ENCODE measurements at places on chromosomes 12 and 14.

GRCh38 chr12:52004042-52004648 is 2.6 kb upstream of the TAMALIN start:
- H3K27me3 ChIP-seq, result peaks cover 53% of the 10 kb centered on the region
- no peak for DNase-seq
- H3K4me3 ChIP-seq, result no peak overlapping the region
- no peaks in the 10 kb centered on the region for H3K4me1 ChIP-seq

DNA sequence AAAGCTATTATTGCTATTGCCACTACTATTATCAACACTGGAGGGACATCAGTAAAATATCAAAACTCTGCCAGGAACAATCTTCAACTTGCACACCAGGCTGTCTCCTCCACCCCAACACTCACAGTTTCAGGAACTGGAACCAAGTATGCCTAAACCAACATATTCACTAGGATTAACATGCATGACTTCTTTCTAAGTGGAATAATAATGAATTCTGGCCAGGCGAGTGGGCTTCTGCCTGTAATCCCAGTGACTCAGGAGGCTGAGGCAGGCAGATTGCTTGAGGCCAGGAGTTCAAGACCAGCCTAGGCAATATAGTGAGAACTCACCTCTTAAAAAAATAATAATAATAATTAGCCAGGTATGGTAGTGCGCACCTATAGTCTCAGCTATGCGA is 58.1 kb downstream of the TBX5 start:
- no peak for DNase-seq
- H3K27me3 ChIP-seq, result no peaks in the 10 kb centered on the region
- no peak overlapping the region for H3K4me3 ChIP-seq
- H3K4me1 ChIP-seq, result no peaks in the 10 kb centered on the region
- H3K36me3 ChIP-seq, result no peaks in the 10 kb centered on the region

- H3K4me3 ChIP-seq, result no peak overlapping the region
- H3K4me1 ChIP-seq, result no peaks in the 10 kb centered on the region
- H3K27ac ChIP-seq, result no peak overlapping the region
- DNase-seq, result no peak
- no peaks in the 10 kb centered on the region for H3K36me3 ChIP-seq
- H3K27me3 ChIP-seq, result no peaks in the 10 kb centered on the region
These were observed 18.2 kb downstream of the RPS6KL1 start for GRCh38 chr14:74904635-74905503.

- no peaks in the 10 kb centered on the region for H3K36me3 ChIP-seq
- DNase-seq, result no peak
- H3K27ac ChIP-seq, result no peak overlapping the region
- no peaks in the 10 kb centered on the region for H3K4me1 ChIP-seq
- no peaks in the 10 kb centered on the region for H3K27me3 ChIP-seq
These were observed 6.3 kb downstream of the SLC7A8 start for GRCh38 chr14:23177181-23177580.

DNA sequence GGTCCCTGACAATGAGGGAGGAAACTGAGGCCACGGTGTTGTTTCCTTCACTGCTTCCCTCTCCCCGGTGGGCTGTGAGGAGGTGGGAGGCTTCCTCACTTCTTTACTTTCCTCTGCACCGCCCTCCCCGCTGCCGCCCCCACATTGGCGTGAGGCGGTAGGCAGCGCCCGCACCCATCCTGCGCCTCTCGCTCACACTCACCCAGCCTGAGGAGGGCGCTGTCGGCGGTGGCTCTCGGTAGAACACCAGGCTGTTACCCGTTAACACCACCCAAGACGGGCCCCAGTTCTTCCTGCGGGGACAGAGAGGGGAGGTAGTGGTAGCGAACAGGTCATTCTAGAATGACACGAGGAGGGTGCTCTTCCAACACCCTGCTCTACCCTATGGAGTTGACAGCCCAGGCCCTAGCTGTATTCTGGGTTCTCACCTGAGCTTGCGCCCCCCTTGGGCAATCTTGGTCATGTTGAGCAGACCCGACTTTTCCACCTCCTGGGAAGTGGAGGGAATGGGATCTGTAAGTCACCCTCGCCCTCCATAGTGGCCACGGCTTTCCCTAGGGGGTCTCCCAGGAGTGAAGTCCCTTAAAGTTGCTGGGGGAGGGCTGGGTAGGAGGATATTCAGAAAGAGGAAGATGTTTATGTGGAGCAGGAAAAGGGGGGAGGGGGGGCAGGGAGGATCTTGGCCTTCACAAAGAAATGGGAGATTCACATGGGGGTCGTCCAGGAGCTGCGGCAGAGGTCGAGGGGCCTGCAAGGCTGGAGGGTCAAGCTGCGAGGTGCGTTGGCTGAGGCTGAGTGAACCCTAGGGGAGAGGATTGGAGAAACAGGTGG is 3.3 kb downstream of the ARHGAP9 start:
- H3K27me3 ChIP-seq, result no peaks in the 10 kb centered on the region
- no peaks in the 10 kb centered on the region for H3K36me3 ChIP-seq
- H3K4me1 ChIP-seq, result peaks cover 8% of the 10 kb centered on the region
- H3K4me3 ChIP-seq, result no peak overlapping the region
- no peak overlapping the region for H3K27ac ChIP-seq
- no peak for DNase-seq

DNA sequence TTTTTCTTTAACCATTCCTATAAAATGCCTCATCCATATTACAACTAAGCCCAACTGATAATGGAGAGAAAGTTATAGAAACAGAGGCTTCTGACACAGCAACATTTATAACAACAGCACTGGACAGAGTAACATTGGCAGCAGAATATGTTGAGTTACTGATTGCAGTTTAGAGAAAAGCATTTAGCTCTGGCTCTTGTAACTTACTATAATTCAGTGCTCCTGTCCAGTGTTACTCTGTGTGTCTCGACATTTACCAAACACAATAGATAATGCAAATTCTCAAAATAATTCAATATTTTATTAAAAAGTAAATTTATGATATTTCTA is 356.1 kb downstream of the CEP128 start:
- no peak overlapping the region for H3K4me3 ChIP-seq
- H3K27me3 ChIP-seq, result no peaks in the 10 kb centered on the region
- H3K27ac ChIP-seq, result no peak overlapping the region
- DNase-seq, result no peak
- H3K4me1 ChIP-seq, result no peaks in the 10 kb centered on the region

GRCh38 chr12:122028165-122028904 is 6.7 kb downstream of the BCL7A start:
- no peaks in the 10 kb centered on the region for H3K4me1 ChIP-seq
- no peak overlapping the region for H3K4me3 ChIP-seq
- H3K27ac ChIP-seq, result no peak overlapping the region
- no peak for DNase-seq

- no peak overlapping the region for H3K27ac ChIP-seq
- H3K4me3 ChIP-seq, result no peak overlapping the region
- H3K36me3 ChIP-seq, result no peaks in the 10 kb centered on the region
- no peak for DNase-seq
- no peaks in the 10 kb centered on the region for H3K4me1 ChIP-seq
These were observed 53.2 kb downstream of the ERC1 start for GRCh38 chr12:1044199-1044598.

DNA sequence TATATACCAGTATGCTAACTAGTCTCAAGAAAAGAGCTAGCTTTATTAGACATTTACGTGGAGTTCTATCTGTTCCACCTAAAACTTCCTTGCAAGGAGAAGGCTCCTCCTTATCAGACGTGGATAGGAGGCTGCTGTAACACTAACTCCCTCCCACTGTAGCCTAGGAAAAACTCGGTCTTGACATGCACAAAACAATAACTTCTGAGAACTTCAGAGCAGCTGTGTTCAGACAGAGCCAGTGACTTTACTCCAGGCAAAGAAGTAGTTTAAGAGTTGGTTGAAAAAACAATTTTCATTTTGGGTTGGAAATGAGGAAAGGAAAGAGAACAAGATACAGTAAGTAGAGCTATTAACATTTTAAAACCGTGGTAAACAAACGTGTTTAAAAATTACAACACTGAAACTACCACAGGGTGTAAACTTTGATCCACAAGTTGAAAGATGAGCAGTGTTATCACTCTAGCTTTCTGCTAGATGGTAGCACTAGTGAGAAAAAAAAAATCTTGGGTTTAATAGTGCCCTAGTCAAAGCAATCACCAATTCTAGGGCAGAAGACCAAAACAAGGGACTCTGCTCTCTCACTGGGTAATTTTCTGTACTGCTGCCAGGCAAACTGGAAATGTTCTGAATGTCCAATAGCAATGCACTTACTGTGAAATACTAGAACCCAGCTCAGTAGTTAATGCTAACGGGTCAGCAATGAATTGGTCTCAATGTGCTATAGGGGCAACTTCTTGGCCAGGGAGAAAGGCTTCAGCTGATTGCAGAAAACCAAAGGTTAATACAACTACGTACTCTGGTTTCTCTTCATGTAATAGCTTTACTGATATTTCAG is 2.4 kb downstream of the ATF7 start:
- H3K4me3 ChIP-seq, result no peak overlapping the region
- no peaks in the 10 kb centered on the region for H3K36me3 ChIP-seq
- no peaks in the 10 kb centered on the region for H3K27me3 ChIP-seq
- DNase-seq, result no peak

GRCh38 chr14:101225157-101226152 is 321.9 kb upstream of the RTL1 start:
- no peak overlapping the region for H3K27ac ChIP-seq
- H3K36me3 ChIP-seq, result no peaks in the 10 kb centered on the region
- H3K4me1 ChIP-seq, result no peaks in the 10 kb centered on the region

GRCh38 chr12:98669751-98670150 is 24.7 kb downstream of the APAF1 start:
- no peak for DNase-seq
- no peak overlapping the region for H3K4me3 ChIP-seq
- no peaks in the 10 kb centered on the region for H3K4me1 ChIP-seq
- H3K36me3 ChIP-seq, result no peaks in the 10 kb centered on the region
- H3K27ac ChIP-seq, result no peak overlapping the region
- H3K27me3 ChIP-seq, result no peaks in the 10 kb centered on the region

- 0 out of 2 replicates have a peak, but pooled peaks cover 4% of the 10 kb centered on the region for H3K4me1 ChIP-seq
- DNase-seq, result no peak
- no peaks in the 10 kb centered on the region for H3K27me3 ChIP-seq
- H3K27ac ChIP-seq, result no peak overlapping the region
- no peak overlapping the region for H3K4me3 ChIP-seq
These were observed 9.8 kb upstream of the RIMKLB start for GRCh38 chr12:8687846-8688601.

DNA sequence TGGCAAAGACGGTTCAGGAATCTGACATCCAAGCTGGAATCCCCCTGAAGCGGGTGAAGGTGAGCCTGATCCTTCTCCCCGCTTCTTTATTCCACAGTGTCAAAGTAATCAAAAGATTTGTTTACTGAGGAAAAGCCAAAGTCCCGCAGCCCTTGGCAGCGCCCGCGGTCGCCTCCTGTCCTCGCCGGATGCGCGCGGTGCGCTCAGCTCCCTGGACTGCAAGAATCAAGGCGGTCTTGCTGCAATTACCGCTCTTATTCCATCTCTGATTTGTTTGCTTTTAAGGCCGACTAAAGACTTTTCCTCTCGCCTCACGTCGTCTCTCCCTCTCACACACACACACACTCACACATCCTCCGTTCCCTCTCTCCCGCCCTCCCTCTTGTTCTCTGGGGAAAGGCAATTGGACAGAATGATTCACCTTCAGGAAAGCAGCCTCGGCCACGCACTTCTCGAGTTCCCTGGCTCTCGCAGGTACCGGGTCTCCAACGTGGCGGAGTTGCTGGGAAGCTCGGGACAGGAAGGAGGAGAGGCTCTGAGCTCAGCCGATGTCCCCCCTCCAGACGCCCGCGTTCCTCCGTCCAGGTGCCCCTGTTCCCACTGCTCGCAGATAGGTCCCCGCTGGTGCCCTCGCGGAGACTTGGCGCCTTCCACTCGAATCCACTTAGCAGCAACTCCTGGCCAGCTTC is 68.6 kb upstream of the USP15 start:
- no peaks in the 10 kb centered on the region for H3K36me3 ChIP-seq
- no peak overlapping the region for H3K27ac ChIP-seq
- no peaks in the 10 kb centered on the region for H3K4me1 ChIP-seq
- DNase-seq, result no peak
- no peaks in the 10 kb centered on the region for H3K27me3 ChIP-seq
- peak overlapping the region; percentile 57 for H3K4me3 ChIP-seq

DNA sequence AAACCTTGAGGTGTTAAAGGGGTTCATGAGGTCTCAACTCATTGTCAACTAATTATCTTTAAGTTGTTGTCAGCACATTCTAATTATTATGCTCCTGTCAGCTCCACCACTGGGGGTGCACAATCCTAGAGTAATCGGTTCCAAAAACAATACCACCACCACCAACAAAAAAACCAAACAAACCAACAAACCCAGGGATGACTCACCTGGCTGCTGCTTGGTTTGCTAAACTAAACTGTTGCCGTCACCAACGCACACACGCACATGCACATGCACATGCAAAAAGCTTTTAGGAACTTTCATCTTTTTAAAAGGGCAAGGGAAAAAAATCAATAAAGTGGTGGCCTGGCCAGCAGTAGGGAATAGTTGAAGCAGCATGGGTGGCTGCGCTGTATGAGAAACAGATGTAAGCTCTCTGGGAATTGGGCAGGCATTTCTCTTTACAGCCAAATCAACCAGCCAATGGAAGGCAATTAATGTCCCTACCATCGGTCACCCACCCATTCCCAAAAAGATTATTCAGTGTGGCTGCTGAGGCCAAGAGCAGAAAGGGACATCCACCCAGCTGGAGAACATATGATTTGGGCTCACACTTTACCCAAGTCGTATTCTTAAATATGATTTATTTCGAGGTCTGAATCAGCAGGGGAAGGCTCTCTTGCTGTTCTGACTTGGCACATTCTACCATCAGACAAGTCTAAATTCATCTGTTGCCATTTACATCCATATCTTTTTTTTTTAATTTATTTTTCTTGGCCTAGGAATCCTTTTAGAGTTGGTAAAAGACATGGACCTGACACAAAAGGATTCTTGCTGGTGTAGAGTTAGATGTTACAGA is 20.0 kb downstream of the TMEM30B start:
- H3K27me3 ChIP-seq, result no peaks in the 10 kb centered on the region
- no peak for DNase-seq
- H3K36me3 ChIP-seq, result no peaks in the 10 kb centered on the region
- H3K4me3 ChIP-seq, result no peak overlapping the region

DNA sequence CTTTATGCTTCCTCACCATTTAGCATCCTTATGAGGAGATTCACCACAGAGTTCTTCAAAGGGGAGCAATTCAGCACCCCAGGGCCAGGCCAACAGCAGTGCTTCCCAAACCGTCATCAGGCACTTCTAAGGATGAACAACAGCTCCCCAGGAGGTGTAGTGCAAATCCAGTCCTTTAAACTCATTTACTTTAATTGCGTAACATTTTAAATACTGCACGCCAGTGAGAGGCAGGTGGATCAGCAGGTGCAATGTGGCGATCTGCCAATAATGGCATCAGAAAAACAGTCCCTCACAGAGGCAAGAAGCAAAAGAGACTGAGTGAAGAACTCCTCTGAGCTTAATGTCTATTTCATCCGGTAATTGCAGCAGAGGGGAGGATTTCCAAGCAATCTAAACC is 770.9 kb upstream of the FOXG1 start:
- DNase-seq, result no peak
- no peak overlapping the region for H3K4me3 ChIP-seq
- no peak overlapping the region for H3K27ac ChIP-seq
- H3K27me3 ChIP-seq, result no peaks in the 10 kb centered on the region
- H3K36me3 ChIP-seq, result no peaks in the 10 kb centered on the region

DNA sequence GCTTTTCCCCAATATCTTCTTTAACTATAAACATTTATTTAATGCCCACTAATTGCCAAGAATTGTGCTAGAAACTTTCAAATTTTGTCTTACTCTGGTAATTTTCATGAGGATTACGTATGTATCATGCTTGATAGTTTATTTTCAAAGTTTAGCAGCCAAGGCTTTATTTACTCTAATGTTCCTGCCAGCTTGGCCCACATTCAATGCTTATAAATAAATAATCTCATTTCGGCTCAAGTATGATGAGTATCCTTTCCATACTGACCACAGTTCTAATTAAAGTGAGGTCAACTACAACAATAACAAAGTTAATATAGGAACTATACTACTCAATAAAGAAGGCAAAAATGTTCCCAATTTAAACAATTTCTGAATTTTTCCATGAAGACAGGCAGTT is 259.2 kb downstream of the MED13L start:
- no peak overlapping the region for H3K27ac ChIP-seq
- H3K27me3 ChIP-seq, result no peaks in the 10 kb centered on the region
- no peaks in the 10 kb centered on the region for H3K4me1 ChIP-seq
- H3K36me3 ChIP-seq, result no peaks in the 10 kb centered on the region

Measured in MM.1S (cell line).